ENCODE measurements at places on chromosomes 11 and 22.
A peak's percentile ranks its signal among the peaks of the same experiment; 100 is the strongest.

GRCh38 chr11:9616858-9617257 lies 43.4 kb downstream of the WEE1 start:
- no peak for DNase-seq

GRCh38 chr11:78109081-78110015 lies 29.7 kb upstream of the NDUFC2 start:
- DNase-seq: no peak

- no peak for DNase-seq
These were observed 636.7 kb downstream of the TBC1D22A start for GRCh38 chr22:47398921-47399790.

GRCh38 chr22:46739094-46739870 lies 1.2 kb upstream of the CERK start:
- DNase-seq: peak; percentile 86

DNA sequence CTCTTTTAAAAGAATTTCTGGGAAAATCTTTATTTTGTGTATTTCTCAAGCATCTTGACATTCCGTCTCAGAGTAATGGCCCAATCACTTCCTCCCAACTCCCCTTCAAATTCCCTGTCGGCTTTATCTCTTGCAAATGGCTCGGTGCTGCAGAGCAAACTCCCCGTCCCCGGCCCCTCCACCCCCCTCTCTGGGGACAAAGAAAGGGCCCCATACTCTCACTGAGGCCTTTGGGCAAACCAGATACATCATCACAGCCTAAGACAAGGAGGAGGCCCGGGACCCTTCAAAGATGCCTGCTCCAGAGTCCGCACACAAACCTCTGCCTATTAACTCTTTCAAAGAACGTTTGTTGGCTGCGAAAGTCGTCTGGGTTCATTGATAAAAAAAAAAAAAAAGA lies 3.9 kb upstream of the SMIM38 start:
- no peak for DNase-seq

DNA sequence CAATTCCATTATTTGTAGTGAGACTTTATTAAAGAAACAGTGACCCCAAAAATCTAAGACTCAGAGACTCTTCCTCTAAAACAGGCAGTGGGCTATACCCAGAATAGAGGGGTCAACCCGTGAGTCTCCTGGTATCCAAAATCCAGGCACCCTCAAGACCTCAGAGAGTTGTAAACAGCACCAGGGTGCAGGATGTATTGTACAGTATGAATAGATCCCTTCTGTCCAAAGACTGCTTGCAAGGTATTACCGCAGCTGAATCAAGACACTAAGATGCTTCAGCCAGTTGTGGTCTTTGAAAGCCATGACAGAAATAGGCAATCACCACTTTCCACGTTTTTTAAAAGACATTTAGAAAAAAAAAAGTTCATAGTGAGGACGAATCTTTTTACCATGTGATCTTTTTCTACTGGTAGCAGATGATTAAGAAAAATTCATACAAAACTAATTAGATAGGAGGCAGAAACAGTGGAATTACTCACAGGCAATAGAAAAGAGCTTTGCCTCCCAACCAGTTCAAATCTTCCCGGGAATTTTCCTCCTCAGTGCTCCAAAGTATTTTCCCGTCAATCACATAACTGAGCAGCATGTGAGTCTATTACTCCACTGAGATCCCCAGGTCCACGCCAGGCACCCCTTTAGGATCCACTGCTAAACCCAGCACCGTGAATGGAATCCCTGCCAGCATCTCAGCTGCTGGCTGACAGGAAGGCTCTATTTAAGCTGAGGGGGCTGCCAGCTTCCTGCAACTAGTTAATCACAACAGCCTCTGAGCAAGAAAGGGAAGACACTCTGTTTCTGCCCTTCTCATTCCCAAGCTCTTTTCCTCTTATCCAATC lies 113.1 kb downstream of the ETS1 start:
- DNase-seq: no peak

DNA sequence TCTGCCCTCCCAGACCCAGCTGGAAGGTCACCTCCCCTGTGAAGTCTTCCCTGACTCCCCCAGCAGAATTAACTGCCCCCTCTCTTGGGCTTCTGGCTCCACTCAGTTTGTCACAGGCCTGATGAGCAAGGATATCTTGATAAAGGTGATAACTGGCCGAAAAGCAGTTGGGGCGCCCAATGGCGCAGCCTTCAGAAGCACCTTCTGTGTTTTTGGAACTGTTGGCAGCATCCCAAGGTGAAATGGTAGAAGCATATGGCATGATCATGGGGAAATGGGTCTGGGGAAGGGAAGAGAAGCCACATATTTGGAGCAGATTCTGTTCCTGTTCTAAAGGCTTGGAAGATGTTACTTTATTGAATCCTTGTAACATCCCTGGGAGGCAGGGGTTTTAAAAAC lies 2.8 kb upstream of the TAB1 start:
- DNase-seq: no peak

DNA sequence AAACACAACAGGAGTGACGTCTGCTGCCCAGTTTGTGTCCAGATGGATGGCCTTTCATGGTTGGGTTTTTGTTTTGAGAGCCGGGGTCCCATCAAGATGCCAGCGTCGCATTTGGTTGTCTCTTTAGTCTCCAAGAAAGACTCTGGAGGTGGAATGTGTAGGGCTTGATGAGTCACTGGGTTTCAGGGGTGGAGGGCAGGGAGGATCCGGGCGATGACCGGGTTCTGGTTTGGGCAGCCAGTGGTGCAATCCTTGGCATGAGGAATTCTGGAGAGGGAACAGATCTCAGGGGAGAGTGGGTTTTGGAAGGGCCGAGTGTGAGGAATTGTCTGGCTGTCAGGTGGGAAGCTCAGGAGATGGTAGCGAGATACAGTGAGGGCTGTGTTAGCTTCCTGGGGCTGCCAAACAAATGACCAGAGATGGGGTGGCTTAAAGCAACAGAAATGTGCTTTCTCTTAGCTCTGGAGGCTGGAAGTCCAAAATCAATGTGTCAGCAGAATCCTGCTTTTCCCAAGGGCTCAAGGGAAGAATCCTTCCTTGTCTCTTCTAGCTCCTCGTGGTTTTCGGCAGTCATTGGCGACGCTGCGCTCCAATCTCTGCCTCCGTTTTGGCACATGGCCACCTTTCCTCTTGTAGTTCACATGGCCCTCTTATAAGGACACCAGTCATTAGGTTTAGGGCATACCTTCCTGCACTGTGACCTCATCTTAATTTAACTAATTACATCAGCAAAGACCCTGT lies 26.4 kb upstream of the PPFIA1 start:
- no peak for DNase-seq

DNA sequence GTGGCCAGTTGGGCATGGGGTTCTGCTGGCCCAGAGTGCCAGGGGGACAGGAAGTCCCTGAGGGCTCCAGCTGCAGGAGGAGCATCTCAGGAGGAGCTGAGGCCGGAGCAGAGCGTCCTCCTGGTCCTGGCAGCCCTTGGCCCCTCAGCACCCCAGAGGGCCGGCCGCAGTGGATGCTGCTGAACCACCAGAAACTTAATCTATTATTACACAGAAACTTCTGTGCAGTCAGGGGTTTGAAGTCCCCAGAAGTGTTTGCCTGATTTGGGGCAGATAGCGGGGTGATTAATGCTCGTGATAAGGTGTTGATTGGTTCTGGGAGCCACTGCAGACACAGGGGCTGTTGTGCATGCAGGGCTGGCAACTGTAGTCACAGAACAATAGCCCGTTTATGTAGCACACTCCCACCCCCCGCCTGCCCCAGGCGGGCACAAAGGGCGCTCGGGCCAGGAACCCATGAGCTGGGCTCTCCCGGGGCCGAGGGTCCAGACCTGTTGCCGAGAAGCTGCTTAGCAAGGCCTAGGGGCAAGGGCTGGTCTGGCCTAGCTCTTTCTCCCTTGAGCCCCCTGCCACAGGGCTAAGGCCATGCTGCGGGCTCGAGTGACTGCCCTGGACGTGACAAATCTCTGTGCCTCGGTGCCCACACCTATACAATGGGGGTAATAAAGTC lies 29.0 kb upstream of the KCNQ1OT1 start:
- DNase-seq: no peak

DNA sequence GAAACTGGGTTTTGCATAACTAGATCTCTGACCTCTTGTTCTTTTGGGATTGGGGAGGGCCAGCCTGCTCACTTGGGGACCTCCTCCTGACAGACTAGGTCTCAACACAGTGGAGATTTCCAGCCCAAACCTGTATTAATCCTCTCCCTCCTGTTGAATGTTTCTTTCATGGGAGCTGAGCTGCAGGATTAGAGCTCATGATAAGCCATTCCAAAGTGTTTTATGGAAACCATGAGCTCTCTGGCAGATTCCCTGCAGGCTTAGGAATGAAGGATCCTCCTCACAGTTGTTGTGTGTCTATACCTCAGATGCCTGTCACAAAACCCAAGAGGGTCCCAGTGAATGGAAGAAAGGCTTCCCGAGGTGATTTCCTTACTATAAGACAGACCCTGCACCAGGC lies 248.4 kb upstream of the B3GAT1 start:
- no peak for DNase-seq

- DNase-seq: no peak
These were observed 7.8 kb upstream of the RBM4B start for GRCh38 chr11:66685276-66686099.

- no peak for DNase-seq
These were observed 960.9 kb upstream of the FAT3 start for GRCh38 chr11:91263496-91264365.

DNA sequence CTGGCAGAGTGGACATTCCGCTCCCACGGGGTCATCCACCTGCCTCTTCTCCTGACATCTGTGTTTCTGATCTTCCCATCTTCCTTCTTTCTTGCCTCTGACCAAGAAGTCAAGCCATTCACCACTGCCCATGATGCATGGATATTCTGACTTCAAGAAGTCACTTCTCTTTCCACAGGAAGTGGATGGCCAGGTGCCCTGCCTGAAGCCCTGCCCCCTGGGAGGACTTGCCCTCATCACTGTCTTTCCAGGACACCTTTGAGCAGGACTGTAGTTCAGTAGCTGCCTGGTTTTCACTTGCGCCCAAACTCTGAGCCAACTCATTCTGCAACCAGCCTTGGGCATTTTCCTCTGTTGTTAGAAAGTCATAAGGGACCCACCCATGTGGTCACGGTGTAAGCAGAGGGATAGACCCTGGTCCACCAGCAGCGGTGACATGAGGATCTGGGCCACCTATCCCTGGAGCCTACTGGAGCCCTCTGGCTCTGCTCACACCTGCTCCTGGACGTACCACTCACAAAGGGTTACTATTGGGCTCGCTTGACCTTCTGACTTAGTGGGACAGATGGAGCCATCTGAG lies 6.9 kb downstream of the CYTH4 start:
- DNase-seq: no peak

- no peak for DNase-seq
These were observed 98.0 kb downstream of the PDE2A start for GRCh38 chr11:72576243-72576595.

DNA sequence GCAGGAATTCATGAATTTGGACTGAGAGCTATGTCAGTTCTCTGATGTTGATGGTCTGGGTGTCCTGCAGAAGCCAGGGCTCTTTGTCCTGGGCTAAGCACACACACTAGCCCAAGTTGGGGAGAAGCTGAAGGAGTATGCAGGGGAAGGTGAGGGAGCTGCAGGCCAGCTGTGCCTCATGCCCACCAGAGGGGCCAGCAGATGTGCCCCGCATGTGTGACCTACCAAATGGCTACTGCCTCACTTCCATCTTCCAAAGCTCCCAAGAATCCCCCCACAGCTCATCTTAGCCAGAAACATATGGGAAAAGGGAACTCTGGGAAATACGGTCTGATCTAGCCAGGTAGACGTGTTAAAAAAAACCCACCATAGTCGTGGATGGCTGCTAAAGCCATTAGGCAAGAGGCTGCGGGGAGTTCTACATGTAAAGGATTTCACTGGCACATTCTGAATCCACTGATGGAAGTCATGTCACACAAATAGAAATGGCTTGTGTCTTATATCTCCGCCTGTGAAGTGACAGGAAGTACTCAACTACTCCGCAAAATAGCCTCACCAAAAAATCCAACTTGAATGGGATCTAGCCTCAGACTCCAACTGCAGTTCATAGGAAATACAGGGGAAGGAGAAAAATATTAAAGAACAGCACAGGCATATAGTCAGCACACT lies 96.3 kb upstream of the CLMP start:
- DNase-seq: no peak

- DNase-seq: peak; percentile 94
These were observed 100.5 kb downstream of the ZBTB16 start for GRCh38 chr11:114159802-114160632.

- no peak for DNase-seq
These were observed 21.2 kb upstream of the OR10W1 start for GRCh38 chr11:58289266-58289665.

GRCh38 chr11:5204787-5205186 lies 4.3 kb upstream of the OR51V1 start:
- DNase-seq: peak; percentile 20

DNA sequence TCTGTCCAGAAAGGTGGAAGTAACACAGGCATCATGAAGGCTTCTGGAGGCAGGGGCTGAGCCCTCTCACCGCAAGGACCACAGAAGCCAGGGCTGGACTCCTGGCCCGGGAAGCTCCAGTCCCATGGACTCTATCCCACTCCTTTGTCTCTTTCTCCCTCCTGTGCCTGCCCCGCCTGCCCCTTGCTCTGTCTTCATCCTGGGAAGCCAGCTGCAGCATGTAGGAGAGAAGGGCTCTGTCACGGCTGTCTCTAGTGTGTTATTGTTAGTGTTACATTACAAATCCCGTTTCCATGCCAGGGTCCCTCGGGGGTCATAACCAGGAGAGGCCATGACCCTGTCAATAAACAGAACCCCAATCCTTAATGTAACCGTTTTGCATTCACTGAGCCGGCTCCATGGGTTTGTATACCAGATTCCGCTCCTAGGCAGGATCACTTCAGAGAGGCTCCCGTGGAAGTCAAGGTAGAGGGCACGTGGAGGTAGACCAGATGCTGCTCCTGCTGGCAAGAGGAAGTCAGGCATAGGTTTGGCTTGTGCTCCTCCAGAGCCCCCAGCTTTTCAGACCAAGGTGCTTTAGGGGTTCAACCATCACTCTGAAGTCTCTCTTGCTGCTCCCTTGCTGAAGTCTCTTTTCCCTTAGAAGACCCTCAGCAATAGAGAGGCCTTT lies 293.2 kb downstream of the ETS1 start:
- DNase-seq: no peak

DNA sequence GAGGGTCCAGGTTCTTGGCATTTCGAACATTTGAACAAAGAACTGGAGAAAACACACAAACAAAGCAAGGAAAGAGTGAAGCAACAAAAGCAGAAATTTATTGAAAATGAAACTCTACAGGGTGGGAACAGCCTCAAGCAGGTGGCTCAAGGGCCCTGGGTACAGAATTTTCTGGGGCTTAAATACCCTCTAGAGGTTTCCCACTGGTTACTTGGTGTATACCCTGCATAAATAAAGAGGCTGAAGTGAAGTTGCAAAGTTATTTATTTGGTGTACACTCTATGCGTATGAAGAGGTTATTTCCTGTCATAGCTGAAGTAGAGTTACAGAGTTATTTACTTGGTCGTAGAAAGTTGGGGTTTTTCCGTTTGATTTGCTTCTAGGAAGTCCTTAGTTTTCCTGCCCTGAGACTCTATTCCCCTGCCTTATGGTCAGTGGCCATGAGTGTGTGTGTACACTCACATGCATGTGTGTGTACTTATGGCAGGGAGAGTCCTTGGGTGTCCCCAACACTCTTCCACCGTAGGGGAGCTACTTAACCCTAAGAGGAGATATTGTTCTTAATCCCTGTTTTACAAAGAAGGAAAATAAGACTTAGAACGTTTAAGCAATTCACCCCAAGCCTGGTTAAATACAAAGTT lies 5.6 kb upstream of the SMCO4 start:
- DNase-seq: no peak

- DNase-seq: no peak
These were observed 299.0 kb downstream of the FAT3 start for GRCh38 chr11:92523611-92524010.

GRCh38 chr11:73252577-73253191 lies 19.5 kb upstream of the P2RY6 start:
- DNase-seq: no peak

- peak; percentile 71 for DNase-seq
These were observed 2.6 kb upstream of the LTBP3 start for GRCh38 chr11:65560555-65561418.
